Gastrocnemius medialis (tissue), 4 donors: ENCODE measurements at places on chromosomes 6 and 20. TPM values are rescaled to one million over a fixed set of nuclear protein-coding genes. Genes with fewer than 3 reads are reported as not detected.

- no peaks in the 10 kb centered on the region for H3K36me3 ChIP-seq
- no peak for DNase-seq
- H3K4me3 ChIP-seq = no peak overlapping the region
- no peak overlapping the region for H3K27ac ChIP-seq
- H3K4me1 ChIP-seq = no peaks in the 10 kb centered on the region
Observed at GRCh38 chr6:54428431-54428830, 120.2 kb downstream of the TINAG start.

- H3K27ac ChIP-seq = peak within 1 kb of the TSS; percentile 70
- no peaks in the 10 kb centered on the region for H3K36me3 ChIP-seq
- H3K27me3 ChIP-seq = no peaks in the 10 kb centered on the region
- H3K4me1 ChIP-seq = peaks cover 4% of the 10 kb centered on the region
- H3K4me3 ChIP-seq = peak within 1 kb of the TSS; percentile 72
Observed at GRCh38 chr20:32743237-32744112, at the start of gene COMMD7. TSS of gene COMMD7 (minus strand) at chr20:32743467. CDS start at chr20:32743391, 76 bp downstream.

DNA sequence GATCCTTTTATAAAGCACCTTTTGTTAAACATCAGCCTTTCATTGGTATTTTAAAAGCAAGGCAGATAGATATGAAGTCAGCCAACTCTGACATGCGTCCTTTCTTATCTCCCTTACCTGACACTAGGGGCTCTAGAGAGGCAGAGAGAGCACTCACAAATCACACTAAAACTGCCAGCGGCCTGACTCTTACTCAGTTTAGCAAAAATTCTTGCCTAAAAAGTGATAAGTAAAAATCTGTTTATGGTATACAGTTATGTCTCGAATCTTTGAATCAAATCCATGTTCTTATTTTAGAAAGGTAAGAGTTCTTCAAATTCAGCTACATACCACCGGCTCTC lies 10.4 kb upstream of the TDRD6 start:
- no peaks in the 10 kb centered on the region for H3K27me3 ChIP-seq
- no peak overlapping the region for H3K4me3 ChIP-seq
- H3K27ac ChIP-seq = no peak overlapping the region
- H3K4me1 ChIP-seq = no peaks in the 10 kb centered on the region
- H3K36me3 ChIP-seq = peaks cover 10% of the 10 kb centered on the region

GRCh38 chr6:56524891-56525703 lies 117.6 kb downstream of the DST start:
- peaks cover 31% of the 10 kb centered on the region for H3K36me3 ChIP-seq
- H3K27ac ChIP-seq = peak overlapping the region; percentile 65
- H3K4me3 ChIP-seq = no peak overlapping the region
- DNase-seq = no peak
- peaks cover 13% of the 10 kb centered on the region for H3K4me1 ChIP-seq
- no peaks in the 10 kb centered on the region for H3K27me3 ChIP-seq

DNA sequence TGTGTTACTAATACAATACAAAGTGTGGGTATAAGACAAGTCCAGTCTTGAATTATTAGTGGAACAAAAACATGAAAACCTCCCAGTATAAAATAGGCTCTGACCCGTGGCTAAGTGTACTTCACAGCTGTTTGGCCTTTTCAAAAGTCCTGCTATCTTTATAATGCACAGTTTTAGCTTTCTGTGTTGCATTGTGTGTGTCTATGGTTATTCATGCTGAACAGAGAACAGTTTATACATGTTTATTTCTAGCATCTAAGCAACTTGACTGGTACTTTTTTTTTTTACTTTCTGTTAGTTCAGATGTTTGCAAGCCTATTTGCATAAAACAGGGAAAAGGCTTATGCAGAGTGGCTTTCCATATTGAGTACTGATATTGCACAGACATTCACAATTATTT lies 119.2 kb upstream of the CCN2 start:
- no peaks in the 10 kb centered on the region for H3K27me3 ChIP-seq
- H3K27ac ChIP-seq = no peak overlapping the region
- no peaks in the 10 kb centered on the region for H3K36me3 ChIP-seq
- no peak for DNase-seq
- H3K4me1 ChIP-seq = no peaks in the 10 kb centered on the region

DNA sequence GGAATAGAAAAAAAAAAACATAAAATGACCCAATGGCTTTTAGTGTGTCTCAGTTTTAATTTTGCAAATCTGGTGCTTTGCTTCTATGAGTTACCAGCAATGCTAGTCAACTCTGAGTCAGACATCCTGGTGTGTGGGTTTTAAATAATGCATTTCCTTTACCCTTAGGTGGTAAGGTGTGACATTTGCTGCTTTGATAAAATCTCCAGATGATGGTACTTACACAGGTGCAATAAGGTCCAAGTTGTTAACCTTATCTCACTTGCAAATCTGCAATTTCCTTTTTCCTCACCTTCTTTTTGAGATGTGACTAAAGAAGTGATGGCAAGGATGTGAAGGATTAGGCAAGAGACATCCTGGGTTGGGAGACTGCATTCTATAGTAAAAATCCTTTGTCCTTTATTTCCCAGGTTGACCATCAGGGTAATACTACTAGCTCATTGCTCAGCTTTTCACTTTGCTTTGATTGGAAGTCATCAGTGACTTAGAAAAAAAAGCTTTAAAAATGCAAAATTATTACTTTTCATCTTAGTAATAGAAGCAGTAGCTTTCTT lies 818.5 kb upstream of the FLRT3 start:
- H3K27me3 ChIP-seq = no peaks in the 10 kb centered on the region
- H3K36me3 ChIP-seq = no peaks in the 10 kb centered on the region
- no peak overlapping the region for H3K4me3 ChIP-seq
- DNase-seq = no peak
- no peak overlapping the region for H3K27ac ChIP-seq

The HLA-DPA1 gene
- 6.8 TPM for total RNA-seq

The EDN1 gene
- 7.4 TPM for total RNA-seq
